ENCODE measurements at places on chromosomes 12 and 14. TPM values are rescaled to one million over a fixed set of nuclear protein-coding genes. Genes with fewer than 3 reads are reported as not detected.

DNA sequence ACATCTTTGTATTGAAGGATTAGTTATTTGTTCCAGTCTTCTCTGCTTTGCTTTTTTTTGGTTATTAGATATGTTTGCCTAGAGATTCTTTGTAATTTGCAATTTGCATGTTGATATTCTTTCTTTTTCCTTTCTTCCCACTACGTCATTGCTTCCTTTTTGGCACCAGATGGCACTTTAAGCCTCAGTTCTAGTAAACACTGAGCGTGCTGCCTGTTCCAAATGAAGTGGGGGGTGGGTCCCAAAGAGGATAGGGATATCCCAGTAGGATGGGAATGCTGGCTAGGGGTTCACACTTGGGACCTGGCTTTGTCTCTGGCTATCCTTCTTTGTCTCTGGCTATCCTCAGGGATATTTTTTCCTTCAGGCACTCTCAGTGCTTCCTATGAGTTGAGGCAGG, 17.0 kb downstream of the EAPP start:
- no peak overlapping the region for H3K27ac ChIP-seq
- no peaks in the 10 kb centered on the region for H3K4me1 ChIP-seq
- no peak for DNase-seq
- peaks cover 48% of the 10 kb centered on the region for H3K36me3 ChIP-seq

GRCh38 chr12:52551216-52551865, 1.6 kb downstream of the KRT71 start:
- H3K4me3 ChIP-seq, result no peak overlapping the region
- no peak overlapping the region for H3K27ac ChIP-seq
- H3K27me3 ChIP-seq, result peaks cover 62% of the 10 kb centered on the region

GRCh38 chr12:111182382-111182781, 186.5 kb downstream of the PHETA1 start:
- peaks cover 3% of the 10 kb centered on the region for H3K36me3 ChIP-seq
- no peak for DNase-seq
- H3K4me3 ChIP-seq, result no peak overlapping the region
- no peak overlapping the region for H3K27ac ChIP-seq
- peaks cover 62% of the 10 kb centered on the region for H3K4me1 ChIP-seq
- H3K27me3 ChIP-seq, result peaks cover 43% of the 10 kb centered on the region

DNA sequence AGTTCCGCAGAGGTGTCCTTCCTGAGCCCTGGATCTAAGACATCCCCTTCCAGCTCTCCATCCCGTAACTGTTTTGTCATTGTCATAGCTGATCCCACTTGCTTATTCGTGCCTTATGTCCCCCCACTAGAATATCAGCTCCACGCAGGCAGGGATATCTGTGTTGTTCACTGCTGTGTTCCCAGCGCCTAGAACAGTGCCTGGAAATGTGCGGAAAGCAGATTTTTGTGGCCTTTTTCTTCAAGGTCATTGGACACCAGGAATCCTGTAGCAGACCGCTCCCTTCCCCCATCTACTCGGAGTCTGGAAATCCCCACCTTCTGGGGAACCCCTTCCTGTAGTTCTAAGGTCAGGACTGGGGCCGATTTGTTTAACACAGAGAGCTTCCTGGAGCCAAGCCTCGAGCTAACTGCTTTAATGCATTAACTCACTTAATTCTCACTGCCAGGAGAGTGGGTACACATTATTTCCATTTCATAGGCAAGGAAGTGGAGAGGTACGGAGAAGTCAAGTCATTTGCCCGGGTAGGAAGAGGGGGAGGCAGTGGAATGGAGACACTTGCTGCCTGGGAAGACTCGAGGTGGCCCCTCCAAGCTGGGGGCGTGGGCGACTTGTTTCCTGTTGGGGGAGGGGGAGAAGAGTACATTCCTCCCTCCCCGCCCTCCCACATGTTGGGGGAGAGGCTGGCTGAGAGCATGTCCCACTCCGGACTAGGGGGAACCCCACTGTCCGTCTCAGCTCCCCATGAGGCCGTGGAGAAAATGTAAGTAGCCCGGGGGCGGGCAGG, 1.2 kb upstream of the SH2B3 start:
- no peak for DNase-seq
- H3K4me3 ChIP-seq, result peak overlapping the region; percentile 59
- H3K27ac ChIP-seq, result peak overlapping the region; percentile 21
- no peaks in the 10 kb centered on the region for H3K36me3 ChIP-seq
- H3K27me3 ChIP-seq, result peaks cover 40% of the 10 kb centered on the region

DNA sequence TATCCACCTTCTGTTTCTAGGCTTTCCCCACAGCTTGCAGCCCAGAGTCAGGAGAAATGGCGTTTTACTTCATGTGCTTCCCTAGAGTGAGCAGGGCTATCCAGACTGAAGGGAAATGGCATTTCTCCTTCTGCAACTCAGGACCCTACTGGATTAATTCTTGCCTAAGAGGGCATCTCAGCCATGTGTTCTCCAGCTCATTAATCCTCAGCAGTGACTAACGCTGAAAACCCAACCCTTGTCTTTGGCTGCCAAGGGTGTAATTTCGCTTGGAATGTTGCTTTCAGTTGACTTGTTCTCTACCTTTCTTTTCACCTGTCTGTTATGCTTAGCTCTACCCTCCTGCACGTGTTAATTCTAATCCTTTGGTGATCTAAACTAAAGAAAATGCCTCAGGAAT, 21.0 kb upstream of the EMP1 start:
- H3K27ac ChIP-seq, result peak overlapping the region; percentile 88
- no peak for DNase-seq
- peaks cover 82% of the 10 kb centered on the region for H3K4me1 ChIP-seq

DNA sequence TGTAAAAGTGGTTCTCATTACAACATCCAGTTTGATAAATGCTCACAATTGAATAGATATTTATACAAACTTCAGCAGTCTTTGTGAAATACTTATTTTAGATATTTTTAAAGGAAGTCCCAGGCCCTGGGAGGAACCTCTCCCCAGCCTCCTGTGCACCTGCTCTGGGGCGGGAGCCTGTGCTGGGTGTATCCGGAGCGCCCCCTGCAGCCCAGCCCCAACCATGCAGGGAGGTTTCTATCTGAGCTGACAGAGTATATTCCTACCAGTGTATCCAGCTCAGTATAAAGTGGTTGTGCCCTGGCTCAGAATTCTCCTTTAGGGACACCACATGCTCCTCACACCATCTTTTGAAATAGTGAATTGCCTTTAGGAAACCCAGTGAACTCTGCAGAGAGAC, 851.8 kb downstream of the TMEM121 start:
- H3K27ac ChIP-seq, result no peak overlapping the region
- no peaks in the 10 kb centered on the region for H3K4me1 ChIP-seq
- H3K36me3 ChIP-seq, result peaks cover 2% of the 10 kb centered on the region
- H3K27me3 ChIP-seq, result no peaks in the 10 kb centered on the region
- H3K4me3 ChIP-seq, result no peak overlapping the region
- DNase-seq, result no peak

DNA sequence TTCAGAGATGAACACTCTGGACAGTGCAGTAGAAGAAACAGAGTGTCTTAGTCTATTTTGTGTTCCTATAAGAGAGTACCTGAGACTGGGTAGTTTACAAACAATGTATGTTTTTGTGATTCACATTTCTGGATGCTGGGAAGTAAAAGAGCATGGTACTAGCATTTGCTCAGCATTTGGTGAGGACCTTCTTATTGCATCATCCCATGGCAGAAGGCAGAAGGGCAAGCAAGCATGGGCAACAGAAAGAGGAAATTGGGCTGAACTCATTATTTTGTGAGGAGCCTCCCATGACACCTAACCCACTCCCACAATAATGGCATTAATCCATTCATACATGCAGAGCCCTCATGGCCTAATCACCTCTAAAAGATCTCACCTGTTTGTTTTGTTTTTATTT, 8.0 kb downstream of the ANKS1B start:
- DNase-seq, result no peak
- peaks cover 22% of the 10 kb centered on the region for H3K27me3 ChIP-seq
- H3K4me1 ChIP-seq, result peaks cover 7% of the 10 kb centered on the region
- H3K4me3 ChIP-seq, result no peak overlapping the region
- H3K27ac ChIP-seq, result no peak overlapping the region

DNA sequence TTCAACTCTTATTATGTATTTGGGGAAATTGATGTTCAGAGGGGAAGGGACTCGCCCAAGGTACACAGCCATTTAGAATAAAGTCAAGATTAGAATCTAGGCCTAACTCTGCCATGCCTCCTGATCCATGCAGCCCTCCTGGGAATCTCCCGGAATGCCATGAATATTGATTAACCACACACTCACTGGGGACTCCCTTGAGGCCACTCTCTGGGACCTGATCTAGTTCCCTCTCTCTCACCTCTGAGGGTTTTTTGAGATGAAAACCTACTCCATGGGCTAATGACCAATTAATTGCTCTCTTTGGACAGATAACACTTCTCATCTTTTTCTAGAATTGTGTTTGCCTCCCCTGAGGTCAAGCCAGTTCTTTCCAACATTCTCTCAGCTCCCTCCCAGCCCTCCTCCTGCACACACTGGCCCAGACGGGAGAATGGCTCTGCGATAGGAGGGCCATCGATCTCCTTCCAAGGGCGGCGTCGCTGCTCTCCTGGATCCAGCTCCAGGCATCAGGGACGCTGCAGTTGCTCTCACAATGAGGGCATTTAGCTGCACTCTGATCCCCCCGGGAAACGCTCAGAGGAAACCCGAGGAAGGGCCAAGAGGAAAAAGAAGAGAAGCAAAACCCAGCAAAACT, 22.6 kb downstream of the WSCD2 start:
- H3K4me3 ChIP-seq, result no peak overlapping the region
- peaks cover 45% of the 10 kb centered on the region for H3K27me3 ChIP-seq
- no peak for DNase-seq
- no peaks in the 10 kb centered on the region for H3K4me1 ChIP-seq

GRCh38 chr14:22991852-22992251, 9.5 kb upstream of the AJUBA start:
- peaks cover 14% of the 10 kb centered on the region for H3K4me1 ChIP-seq
- H3K27me3 ChIP-seq, result no peaks in the 10 kb centered on the region
- DNase-seq, result no peak
- H3K27ac ChIP-seq, result no peak overlapping the region
- H3K36me3 ChIP-seq, result peaks cover 4% of the 10 kb centered on the region

GRCh38 chr14:101071493-101071906, 168.0 kb upstream of the RTL1 start:
- no peak for DNase-seq
- peaks cover 4% of the 10 kb centered on the region for H3K27me3 ChIP-seq
- H3K4me3 ChIP-seq, result no peak overlapping the region
- no peaks in the 10 kb centered on the region for H3K36me3 ChIP-seq
- peak overlapping the region; percentile 75 for H3K27ac ChIP-seq

- H3K27me3 ChIP-seq, result peaks cover 43% of the 10 kb centered on the region
- no peaks in the 10 kb centered on the region for H3K36me3 ChIP-seq
- H3K4me3 ChIP-seq, result no peak overlapping the region
- no peak for DNase-seq
- H3K4me1 ChIP-seq, result peaks cover 32% of the 10 kb centered on the region
Measured at GRCh38 chr12:62930546-62931425, 4.2 kb downstream of the PPM1H start.

GRCh38 chr12:124738636-124739467, 124.8 kb downstream of the SCARB1 start:
- no peaks in the 10 kb centered on the region for H3K36me3 ChIP-seq
- no peak for DNase-seq

GRCh38 chr12:29783773-29784666, at the start of gene TMTC1:
TMTC1 (minus strand) TSS chr12:29783942; CDS start chr12:29783751, 191 bp downstream.
- peaks cover 21% of the 10 kb centered on the region for H3K4me1 ChIP-seq
- H3K36me3 ChIP-seq, result no peaks in the 10 kb centered on the region
- H3K27ac ChIP-seq, result no peak within 1 kb of the TSS
- H3K27me3 ChIP-seq, result peaks cover 59% of the 10 kb centered on the region
- DNase-seq, result peak; percentile 77
- peak within 1 kb of the TSS; percentile 75 for H3K4me3 ChIP-seq

- H3K27ac ChIP-seq, result peak overlapping the region; percentile 77
- H3K27me3 ChIP-seq, result no peaks in the 10 kb centered on the region
- H3K36me3 ChIP-seq, result no peaks in the 10 kb centered on the region
- H3K4me3 ChIP-seq, result peak overlapping the region; percentile 15
- H3K4me1 ChIP-seq, result peaks cover 65% of the 10 kb centered on the region
Measured at GRCh38 chr12:97556302-97556779, 93.7 kb downstream of the RMST start.

DNA sequence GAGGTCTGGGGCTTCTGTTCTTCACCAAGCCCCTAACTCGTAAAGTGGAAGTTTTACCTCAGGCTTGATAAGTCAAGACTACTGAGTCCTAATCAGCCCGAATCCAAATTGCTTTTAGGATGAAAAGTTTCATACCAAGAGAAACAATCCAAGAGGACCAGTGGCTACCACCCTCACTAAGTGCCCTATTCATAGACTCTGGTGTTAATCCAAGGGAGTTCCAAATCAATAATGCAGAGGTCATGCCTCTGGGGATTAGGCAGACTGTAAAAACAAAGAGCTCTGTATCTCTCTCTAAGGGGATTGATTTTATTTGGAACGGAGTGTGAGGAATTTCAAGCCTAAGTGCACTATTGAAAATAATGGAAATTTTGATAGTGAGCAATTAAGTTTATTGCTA, 76.3 kb upstream of the LMNTD1 start:
- DNase-seq, result no peak
- H3K4me1 ChIP-seq, result peaks cover 5% of the 10 kb centered on the region
- no peaks in the 10 kb centered on the region for H3K27me3 ChIP-seq
- H3K27ac ChIP-seq, result no peak overlapping the region
- H3K36me3 ChIP-seq, result no peaks in the 10 kb centered on the region

PZP gene
- not detected for total RNA-seq

GPD1 gene
- total RNA-seq, result 1.1 TPM
